ENCODE measurements at places on chromosomes 12 and 14. TPM values are rescaled to one million over a fixed set of nuclear protein-coding genes. Genes with fewer than 3 reads are reported as not detected.

The ASCL1 gene
- not detected for total RNA-seq

DNA sequence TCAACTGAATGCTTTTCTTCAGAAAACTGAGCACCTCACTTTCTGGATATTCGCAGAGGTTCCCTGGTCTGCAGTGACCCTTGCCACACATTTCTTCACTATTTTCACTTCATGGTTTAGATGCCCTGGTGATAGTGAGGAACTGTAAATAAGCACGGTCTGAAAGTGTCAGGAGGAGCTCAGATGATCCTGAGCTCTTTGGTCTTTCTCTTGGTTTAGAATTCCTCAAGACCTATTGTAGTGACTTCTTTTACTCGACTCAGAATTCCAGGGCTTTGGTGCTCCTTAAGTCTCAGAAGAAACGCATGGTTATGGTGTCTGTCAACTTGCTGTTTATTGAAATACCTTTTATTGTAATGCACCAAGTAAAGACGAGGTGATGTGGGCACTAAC, 84.0 kb downstream of the SAMD4A start:
- no peak for DNase-seq

- DNase-seq: no peak
These were observed 15.6 kb downstream of the ACVRL1 start for GRCh38 chr12:51922762-51923505.

DNA sequence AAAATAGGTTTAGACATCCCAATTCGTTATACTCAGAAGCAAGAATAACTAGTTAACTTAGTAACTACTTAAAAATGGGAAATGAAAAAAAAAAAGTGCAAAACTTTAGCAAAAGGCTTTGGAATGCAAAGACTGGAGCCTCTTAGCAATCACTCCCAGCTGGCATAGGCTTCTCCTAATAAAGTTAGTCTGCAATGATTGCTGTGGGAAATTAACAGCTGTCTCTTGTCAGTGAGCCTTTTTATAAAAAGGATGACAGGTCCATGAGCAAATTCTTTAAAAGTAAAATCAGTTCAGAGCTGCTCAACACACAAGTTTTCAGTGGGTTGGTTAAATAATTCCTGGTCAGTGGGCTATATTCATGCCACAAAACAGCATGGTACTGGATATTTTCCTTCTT, 7.4 kb upstream of the SYCP3 start:
- DNase-seq: no peak

DNA sequence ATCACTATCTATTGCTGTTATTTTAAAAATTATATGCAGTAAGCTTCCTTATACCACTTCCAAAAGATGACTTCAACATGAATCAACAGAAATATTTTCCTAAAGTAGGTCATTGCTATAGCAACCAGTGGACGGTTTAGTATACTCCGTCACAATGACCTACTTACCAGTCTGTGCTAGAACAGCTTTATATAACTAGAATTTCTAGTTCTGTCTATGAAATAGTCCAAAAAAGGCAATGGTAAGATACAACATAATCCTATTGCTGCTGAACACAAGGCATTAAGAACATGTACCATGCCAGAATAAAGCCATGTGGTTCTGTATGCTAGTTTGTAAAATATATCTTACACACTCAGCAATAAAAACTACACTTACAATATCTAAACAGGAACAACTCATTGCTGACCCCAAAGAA, 40.7 kb upstream of the MTERF2 start:
- no peak for DNase-seq

DNA sequence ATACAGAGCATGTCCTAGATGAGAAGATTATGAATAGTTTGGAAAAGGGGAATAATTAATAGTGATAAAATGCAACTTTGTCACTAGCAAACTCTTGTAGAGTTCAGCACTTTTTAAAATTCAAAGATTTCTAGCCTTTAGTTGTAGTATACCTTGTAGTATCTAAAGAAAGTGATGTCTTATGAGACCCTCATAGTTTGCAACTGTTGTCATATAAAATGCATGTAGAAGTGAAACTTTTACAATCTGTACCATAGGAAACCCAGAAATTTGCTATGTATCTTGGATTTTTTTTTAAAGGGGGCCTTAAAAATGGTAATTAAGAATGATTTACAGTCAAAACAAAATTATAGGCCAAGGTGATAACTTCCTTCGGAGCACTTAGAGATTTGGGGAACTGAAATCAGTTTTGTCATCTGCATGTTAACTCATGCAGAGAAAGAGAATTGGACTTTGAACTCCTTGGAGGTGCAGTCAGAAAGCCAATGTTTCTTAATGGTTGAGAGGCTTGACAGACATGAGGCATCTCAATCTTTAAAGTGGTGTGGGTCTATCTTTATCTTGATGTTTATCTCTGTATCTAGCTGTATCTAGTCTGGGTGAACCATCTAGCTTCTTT, 1.3 kb downstream of the LRRK2 start:
- DNase-seq: no peak

The TSPAN19 gene
- not detected for total RNA-seq

GRCh38 chr14:98952593-98953350, 319.2 kb downstream of the BCL11B start:
- no peak for DNase-seq

The SIX1 gene
- total RNA-seq: not detected

The PTPRR gene
- total RNA-seq: 0.85 TPM

The REM2 gene
- total RNA-seq: 0.73 TPM

DNA sequence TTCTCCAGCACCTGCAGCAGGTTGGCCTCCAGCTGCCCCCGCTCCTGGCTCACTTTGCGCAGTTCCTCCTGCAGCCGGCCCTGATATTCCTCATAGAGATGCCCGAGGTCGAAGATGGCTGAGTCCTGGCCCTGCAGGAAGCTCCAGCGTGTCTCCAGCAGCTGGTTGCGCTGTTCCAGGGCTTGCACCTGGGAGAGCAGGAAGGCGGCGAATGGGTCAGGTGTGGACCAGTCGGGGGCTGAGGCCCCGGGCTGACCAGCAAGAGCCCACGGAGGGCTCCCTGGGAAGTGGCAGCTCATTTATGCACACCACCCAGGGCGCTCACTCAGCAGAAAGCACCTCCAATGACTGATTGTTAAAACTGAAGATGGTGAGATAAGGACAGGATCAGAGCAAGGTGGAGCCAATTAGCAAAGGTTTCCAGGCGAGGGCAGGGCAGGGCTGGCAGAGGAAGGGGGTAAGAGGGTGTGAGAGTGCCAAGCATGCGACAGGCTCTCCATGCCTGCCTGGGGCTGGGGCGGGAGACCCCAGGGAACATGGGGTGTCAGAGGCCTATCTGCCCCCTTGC, 6.3 kb downstream of the KRT80 start:
- DNase-seq: peak; percentile 52

DNA sequence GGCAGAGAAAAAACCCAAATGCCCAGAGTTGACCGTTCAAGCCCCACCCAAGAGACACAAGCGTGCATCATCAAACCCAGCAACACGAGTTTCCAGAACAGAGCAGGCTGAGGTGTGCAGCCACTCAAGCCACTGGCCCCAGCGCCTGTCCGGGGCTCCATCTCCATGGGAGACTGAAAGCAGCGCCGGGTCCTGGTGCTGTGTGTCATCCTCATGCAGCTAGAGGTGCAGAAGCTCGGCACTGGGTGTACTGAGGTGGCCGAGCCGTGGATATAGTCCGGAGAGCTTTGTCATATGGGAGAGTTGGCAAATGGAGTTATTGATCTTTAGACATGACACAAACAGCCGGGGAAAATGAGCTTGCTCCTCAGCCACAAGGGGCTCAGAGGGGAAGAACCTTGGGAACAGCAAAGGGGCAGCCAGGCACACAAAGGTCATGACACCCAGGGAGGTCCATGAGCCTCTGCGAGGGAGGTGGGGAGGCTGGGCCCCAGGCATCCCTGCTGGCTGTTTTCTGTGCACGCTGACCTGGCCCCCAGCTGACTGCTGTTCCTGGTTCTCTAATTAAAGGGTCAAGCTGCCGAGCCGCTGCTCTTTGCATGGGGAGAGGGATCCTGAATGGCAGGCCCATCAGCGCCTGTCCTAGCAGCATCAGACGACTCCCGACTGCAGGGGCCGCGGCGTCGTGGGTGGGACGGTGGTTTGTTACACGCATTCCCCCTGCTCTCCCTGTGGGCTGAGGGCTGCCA, 145.4 kb upstream of the SFSWAP start:
- DNase-seq: no peak

- DNase-seq: no peak
These were observed 108.1 kb downstream of the MGAT4C start for GRCh38 chr12:86148071-86148470.

DNA sequence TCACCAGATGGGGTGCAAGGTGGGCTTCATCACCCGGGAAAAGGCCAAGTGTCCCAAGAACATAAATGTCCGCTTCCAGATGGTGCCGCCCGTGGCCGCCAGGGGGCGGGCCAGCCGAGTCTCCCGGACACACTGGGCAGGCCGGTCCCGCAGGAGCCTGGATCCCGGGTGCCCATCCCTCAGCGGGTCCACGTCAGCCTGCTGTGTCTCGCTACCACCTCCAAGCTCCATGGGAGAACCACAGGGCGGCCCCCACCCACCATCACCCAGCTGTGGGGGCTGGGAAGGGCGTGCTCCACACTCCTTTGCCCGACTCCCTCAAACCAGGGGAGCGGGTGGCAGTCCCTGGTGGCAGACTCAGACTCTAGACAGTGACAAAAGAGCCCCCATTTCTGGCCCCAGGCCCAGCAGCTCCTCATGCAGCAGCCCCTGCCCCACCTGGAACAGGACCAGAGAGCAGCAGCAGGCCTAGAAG, 22.0 kb upstream of the NUDT14 start:
- DNase-seq: peak; percentile 97

- DNase-seq: no peak
These were observed 26.2 kb downstream of the KITLG start for GRCh38 chr12:88553941-88554658.

The TMBIM4 gene
- total RNA-seq: 0.07 TPM

The SLC22A17 gene
- total RNA-seq: 32.9 TPM

GRCh38 chr12:67449591-67450052, 180.5 kb downstream of the CAND1 start:
- no peak for DNase-seq

The NPFF gene
- not detected for total RNA-seq

GRCh38 chr12:69024413-69024812, 91.4 kb upstream of the CPM start:
- no peak for DNase-seq

The LRRK2 gene
- 0.14 TPM for total RNA-seq

- DNase-seq: no peak
These were observed 778 bp downstream of the DNM1L start for GRCh38 chr12:32679920-32680237.

DNA sequence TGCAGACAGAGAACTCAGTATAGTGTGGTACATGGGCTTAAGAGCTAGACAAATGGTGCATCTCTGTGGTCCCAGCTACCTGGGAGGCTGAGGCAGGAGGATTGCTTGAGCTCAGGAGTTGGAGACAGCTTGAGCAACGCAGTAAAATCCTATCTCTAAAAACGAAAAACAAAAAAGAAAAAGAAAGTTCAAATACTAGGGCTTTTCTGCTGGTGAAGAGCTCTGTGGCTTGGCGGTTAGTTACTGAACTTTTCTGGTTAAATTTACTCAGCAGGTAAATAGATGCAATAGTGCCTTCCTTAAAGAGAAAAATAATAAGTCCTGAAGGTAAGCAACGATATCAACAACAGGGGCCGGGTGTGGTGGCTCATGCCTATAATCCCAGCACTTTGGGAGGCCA, 31.4 kb upstream of the RAP1B start:
- no peak for DNase-seq

DNA sequence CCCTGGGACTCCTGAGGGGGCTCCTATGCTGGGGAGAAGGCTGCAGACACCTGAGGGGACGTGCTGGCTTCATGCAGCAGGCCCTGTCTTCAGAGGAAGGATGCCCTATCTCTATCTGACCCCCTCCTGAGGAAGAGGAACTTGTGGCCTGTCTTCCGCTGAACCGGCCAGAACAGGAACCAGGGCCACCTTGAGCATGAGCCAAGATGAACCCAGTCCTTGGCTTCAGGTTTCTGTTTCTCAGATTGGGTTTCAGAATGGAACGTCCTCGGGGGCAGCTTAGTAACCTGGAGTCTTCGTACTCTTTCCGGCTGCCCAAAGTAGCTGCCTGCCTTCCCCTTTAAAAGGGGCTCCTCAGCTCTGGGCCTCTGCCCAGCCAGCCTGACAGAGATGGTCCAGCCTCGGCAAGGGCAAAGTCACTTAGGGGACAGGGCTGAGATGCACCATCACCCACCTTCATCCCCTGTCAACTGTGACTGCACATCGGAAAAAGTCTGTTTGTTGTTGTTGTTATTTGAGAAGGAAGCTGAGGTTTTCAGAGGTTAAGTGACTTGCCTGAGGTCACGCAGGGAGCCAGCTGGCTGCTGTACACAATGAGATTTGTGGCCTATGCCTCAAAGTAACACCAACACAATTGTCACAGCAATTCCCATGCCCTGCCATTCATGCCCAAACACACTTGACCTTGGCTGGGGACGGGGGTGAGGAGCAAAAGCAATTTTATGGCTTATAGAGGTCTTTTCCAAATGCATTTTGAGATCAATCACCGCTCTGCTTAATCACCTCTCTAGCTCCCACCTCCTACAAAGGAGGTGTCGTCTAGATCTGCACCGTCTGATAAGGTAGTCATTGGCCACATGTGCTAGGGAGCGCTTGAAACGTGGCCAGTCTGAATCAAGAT, 13.4 kb downstream of the ASB2 start:
- no peak for DNase-seq

DNA sequence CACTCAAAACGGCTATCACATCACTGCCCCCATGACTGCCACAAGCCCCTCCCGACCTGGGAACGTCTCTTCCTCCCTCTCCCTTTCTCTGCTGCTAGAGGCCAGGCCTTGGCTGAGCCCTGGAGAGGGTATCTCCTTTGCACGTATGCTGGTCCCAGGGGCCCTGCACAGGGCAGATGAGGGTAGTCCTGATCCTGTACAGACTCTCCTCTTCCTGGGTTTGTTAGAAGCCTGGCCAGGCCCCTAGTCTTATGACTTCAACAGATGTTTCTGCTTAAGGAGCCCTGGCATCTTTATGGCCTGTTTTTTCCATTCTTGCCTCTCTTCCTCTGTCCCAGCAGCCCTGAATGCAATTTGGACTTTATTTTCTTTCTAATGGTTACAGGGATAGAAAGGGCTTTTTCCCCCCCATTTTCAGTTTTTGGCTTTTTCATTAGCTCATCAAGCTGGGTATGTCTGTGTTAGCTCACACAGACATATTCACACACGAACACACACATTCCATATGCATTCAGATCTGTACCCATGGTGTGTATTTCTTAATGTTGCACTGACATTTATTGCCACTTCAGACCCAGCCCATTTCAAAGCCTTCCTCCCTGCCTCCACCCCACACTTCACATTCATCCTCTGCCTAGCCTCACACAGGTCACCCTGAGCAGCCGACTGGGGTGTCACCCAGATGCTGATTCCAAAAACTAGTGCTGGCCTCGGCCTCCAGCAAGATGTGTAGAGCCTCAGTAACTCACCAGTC, 203.2 kb downstream of the ZFP36L1 start:
- no peak for DNase-seq

- no peak for DNase-seq
These were observed 22.4 kb downstream of the DENND5B start for GRCh38 chr12:31568498-31568897.
